Activated T-cell treated with anti-CD3 and anti-CD28 coated beads, Interleukin-2, amount 50 U/mL, for 72 hours (primary cell): ENCODE measurements at places on chromosomes 11 and 22.
A peak's percentile ranks its signal among the peaks of the same experiment; 100 is the strongest.

- peak; percentile 95 for DNase-seq
These were observed 7.3 kb upstream of the NCF4 start for GRCh38 chr22:36853407-36854099.

- no peak for DNase-seq
These were observed 22.1 kb downstream of the LRFN4 start for GRCh38 chr11:66879000-66879399.

DNA sequence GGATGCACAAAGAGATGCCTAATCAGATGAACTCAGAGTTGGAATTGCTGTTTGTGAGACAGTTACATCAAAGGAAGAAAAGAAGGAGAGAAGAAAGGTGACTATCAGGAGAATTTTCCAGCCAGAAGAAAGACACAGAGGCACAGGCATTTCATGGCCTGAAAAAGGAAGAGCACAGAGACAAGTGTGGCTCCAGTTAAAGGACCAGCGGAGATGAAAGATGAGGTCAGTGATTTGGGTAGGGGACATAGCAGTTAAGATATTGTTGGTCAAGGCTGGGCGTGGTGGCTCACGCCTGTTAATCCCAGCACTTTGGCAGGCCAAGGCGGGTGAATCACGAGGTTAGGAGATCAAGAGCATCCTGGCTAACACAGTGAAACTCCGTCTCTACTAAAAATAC lies 3.4 kb upstream of the ZNF280A start:
- DNase-seq, result no peak

DNA sequence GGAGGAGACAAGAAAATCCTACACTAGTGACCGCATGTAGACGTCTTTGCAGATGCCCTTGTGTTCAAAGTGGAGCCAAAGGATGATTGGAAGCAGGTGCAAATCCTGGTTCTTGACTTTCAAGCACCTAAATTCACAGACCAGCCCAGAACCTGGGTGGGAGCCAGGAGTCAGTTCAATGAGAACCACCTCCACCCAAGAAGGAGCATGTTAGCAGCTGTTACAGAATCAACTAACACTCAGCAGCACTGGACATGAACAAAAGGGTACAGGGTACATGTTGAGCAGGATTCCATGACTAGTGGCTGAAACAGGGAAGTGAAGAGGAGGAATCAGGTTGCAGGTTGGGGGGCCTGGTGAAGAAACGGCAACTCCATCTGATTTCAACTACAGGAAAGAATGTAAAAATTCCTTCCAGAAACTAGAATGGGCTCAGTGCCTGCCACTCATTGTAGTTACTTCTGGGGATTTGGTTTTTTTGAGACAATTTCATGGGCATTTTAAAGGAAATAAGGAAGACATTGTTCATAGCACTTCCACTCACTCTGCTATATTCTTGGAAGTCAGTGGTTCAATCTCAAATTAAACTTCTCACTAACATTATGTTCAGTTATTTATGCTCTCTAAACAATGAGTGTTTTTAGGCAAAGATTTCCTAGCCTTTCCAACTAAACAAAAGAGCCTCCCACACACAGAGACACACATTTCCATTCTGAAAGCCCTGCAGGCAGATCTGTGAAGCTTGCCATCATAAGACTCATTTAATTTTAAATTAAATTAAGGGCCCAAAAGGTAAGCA lies 173.3 kb downstream of the CADM1 start:
- DNase-seq, result no peak

- no peak for DNase-seq
These were observed 31.3 kb downstream of the CARD18 start for GRCh38 chr11:105108247-105108646.

DNA sequence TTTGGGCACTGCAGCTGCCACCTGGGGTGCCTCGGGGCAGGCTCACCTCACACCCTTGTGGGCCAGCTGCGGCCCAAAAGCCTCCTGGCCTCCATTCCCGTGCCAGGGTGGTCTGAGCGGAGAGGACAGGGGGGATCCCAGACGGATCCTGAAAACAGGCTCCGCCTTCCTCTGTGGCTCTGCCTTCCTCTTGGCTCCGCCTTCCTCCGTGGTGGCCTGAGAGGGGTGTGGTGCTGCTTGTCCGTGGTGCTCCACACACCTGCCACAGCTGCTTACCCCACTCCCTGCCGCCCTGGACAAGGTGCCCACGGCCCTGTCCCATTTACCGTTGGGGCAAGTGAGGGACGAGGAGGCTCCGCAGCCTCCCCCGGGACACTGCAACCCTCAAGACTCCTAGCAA lies 23.2 kb upstream of the KCNQ1OT1 start:
- DNase-seq, result no peak

GRCh38 chr11:23288003-23288783 lies 427.9 kb upstream of the CCDC179 start:
- DNase-seq, result no peak

GRCh38 chr11:126930091-126930841 lies 70.3 kb downstream of the KIRREL3 start:
- DNase-seq, result no peak

DNA sequence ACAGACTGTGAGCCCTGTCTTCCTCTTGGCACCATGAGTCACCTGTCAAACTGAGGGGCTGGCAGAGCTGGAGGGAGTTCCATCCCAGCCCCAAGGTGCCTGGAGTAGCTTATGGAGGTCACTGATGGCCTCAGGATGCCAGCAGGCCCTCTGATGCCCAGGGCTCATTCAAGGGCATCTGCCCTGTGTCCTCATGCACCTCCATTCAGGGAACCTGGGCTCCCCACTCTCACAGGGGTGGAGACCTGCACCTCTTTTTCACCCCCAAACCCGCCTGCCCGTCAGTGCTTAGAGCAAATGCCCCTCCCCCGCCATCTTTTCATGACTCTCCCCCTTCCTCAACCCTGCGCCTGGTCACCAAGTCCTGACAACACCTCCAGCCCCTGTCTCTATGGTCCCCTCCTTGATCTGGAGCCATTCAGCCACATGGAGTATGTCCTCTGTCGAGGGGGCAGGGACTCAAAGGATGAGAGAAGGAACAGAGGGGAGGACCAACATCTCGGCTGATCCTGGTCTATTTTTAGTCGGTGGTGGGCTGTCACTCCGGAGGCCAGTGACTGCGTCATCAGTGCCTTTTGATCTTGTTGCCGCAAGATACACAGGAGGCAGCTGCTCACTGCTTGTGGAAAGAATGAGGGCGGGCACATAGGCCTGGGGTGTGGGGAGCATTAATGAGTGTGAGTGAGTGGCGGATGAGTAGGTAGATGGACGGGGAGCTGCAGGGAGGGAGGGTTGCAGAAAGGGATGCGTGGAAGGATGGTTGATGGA lies 72.2 kb downstream of the CDKN1C start:
- DNase-seq, result no peak

- no peak for DNase-seq
These were observed 25.8 kb upstream of the FXYD6 start for GRCh38 chr11:117902001-117902845.

DNA sequence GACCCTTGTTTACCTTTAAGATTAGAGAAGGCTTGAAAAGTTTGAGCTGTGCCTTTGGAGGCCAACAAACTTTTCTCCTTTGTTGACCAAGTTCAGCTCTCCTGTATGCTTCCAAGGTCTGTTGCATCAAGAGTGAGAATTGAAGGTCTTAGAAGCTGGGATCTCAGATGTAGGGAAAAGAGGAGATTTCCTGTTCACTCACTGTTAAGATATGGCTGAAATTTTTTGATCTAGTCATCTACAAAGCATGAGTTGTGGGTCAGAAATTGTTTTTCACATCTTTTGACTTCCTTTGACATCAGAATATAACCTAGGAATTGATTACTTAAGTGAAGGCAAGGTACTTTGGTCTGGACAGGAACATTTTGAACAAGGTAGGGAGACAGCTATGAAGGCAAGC lies 12.1 kb downstream of the OR51B4 start:
- DNase-seq, result no peak

DNA sequence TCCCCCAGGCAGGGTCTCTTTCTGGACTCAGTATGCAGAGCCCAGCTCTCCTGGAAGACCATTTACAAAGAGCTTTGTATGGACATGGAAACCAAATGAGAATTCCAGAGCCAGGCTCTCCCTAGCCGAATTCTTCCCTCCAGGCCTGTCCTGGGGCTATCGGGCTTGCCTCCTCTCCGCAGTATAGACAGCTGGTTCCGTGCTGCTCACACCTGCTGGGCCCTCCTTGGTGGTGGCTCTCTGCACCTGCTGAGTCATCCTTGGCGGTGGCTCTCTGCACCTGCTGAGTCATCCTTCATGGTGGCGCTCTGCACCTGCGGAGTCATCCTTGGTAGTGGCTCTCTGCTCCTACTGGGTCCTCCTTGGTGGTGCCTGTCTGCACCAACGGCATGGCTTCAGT lies 743.5 kb downstream of the BRD1 start:
- no peak for DNase-seq

DNA sequence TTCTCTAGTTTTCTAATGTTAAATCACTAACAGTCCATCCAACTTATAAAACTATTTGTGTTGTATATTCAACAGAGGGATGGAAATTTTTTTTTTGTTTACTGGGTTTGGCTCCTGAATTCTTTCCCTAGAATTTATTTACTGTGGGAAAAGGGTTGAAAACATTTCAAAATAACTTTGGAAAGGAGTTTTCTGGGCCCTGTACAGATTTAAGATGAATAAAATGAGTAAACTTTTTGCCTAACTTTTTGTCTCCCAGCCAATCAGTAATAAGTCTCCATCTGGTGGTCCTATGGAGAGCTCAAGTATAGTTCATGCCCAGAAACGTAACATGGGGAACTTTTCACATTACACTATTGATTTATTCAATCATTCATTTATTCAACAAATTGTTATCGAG lies 16.7 kb upstream of the PRSS23 start:
- DNase-seq, result no peak
